ENCODE measurements at places on chromosomes 5 and 9. TPM values are rescaled to one million over a fixed set of nuclear protein-coding genes. Genes with fewer than 3 reads are reported as not detected.

The PTPRD gene
- total RNA-seq: 65.2 TPM

The ADAMTS12 gene
- 82.2 TPM for total RNA-seq

The KCNV2 gene
- not detected for total RNA-seq

The SOHLH1 gene
- total RNA-seq: not detected

The FGF1 gene
- total RNA-seq: not detected

The NME5 gene
- total RNA-seq: 1.7 TPM

The AIF1L gene
- total RNA-seq: 0.08 TPM

The CNTNAP3 gene
- 1.6 TPM for total RNA-seq

The ISCA1 gene
- 32.9 TPM for total RNA-seq

The DAB2 gene
- total RNA-seq: 23.0 TPM

The PDLIM7 gene
- total RNA-seq: 216 TPM

The AMBP gene
- not detected for total RNA-seq

The PCBD2 gene
- 1.2 TPM for total RNA-seq

The PCDHGB5 gene
- total RNA-seq: 7.6 TPM

The ROPN1L gene
- 0.39 TPM for total RNA-seq

The SUSD3 gene
- 1.8 TPM for total RNA-seq

The CDC23 gene
- 16.8 TPM for total RNA-seq

The SCGB3A2 gene
- not detected for total RNA-seq

The CHD1 gene
- total RNA-seq: 24.6 TPM

The POU5F2 gene
- total RNA-seq: 0.13 TPM

The ANKRD34B gene
- total RNA-seq: not detected

The WDR31 gene
- 0.91 TPM for total RNA-seq

The CCDC69 gene
- total RNA-seq: 3.5 TPM

The PCDHGA2 gene
- 0.39 TPM for total RNA-seq

The ZBTB43 gene
- total RNA-seq: 4.4 TPM

The IFNK gene
- not detected for total RNA-seq

The FAM221B gene
- not detected for total RNA-seq

The DMRT1 gene
- total RNA-seq: not detected

The SPINK7 gene
- not detected for total RNA-seq

The MAST4 gene
- total RNA-seq: 9.2 TPM

The NIPAL4 gene
- not detected for total RNA-seq

The NXNL2 gene
- not detected for total RNA-seq

The UGT3A1 gene
- not detected for total RNA-seq

The PCDHGA9 gene
- total RNA-seq: 1.4 TPM

The SPATA31C1 gene
- not detected for total RNA-seq

The SPATA31E1 gene
- not detected for total RNA-seq

The CTNNAL1 gene
- 48.1 TPM for total RNA-seq

The GABRB2 gene
- total RNA-seq: 0.65 TPM

The DRD1 gene
- not detected for total RNA-seq

The ZNF618 gene
- total RNA-seq: 11.4 TPM

The GRIN1 gene
- total RNA-seq: not detected

The PTGDS gene
- 0.39 TPM for total RNA-seq

The SMIM23 gene
- total RNA-seq: not detected

The PCDHB7 gene
- under 0.01 TPM for total RNA-seq

The FBXW11 gene
- total RNA-seq: 54.5 TPM

The SLC44A1 gene
- total RNA-seq: 23.4 TPM

The PCDHGA6 gene
- 1.0 TPM for total RNA-seq

The TOR2A gene
- 14.0 TPM for total RNA-seq

The TAF11L5 gene
- total RNA-seq: not detected

The BNC2 gene
- 27.3 TPM for total RNA-seq
